Stimulated activated CD8-positive, alpha-beta memory T cell treated with anti-CD3 and anti-CD28 coated beads, Interleukin-2, amount 100 ng/mL, for 1 hour (primary cell): ENCODE measurements at places on chromosomes 3 and 15.

- no peak for DNase-seq
Measured at GRCh38 chr3:53259427-53260259, 3.8 kb upstream of the TKT start.

DNA sequence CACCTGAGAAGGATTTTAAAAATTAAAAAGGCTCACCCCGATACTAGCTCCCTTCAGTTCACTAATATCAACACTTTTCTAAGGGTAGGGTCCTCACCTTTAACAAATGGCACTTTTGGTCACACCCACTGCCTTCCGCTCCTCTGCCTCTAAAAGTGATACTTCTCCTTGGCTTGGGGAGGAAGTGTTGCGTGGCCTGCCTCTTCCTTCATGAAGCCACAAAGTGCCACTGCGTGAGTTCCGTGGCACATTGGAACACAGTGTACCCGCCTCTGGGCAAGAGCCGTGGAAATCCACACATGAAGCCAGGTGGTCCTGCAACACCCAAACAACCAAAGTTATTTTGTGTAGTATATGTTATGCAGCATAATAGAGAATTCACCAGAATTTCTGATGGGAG, 3.9 kb downstream of the B4GALT4 start:
- peak; percentile 20 for DNase-seq

GRCh38 chr3:49166752-49167556, 823 bp upstream of the CCDC71 start:
- no peak for DNase-seq

DNA sequence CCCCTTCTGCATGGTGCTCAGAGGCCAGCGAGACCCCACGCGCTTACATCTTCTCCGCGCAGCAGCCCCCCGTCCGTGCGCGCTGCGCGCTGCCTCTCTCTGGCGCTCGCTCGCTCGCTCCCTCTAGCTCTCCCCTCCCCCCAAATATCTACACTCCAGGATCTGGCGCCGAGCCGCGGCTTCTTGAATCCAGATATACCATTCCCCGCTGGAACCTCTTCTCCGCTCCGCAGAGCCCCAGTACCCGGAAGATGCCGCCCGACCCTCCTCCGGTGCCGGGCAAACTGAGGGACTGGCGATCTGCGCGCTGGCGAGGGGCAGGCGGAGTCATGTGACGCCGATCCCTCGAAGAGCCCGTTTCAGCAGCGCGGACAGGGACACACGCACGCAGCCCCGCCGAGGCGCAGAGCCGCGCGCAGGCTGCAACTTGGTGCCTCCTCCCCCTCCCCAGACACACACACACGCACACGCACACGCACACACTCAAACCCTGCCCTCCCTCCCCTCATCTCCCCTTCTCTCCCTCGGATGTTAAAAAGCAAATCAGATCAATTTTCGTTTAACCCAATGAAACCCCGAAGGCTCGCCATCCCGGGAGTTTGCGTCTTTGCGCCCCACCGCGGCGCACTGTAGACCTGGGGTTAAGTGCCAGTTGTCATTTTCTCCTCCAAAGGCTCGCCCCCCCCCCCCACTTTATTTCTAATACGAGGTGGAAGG, at the start of gene RASGRF1:
Gene RASGRF1 (minus strand): TSS at position 294 of the 717 bp plus-strand sequence. CDS start 282 bp downstream, at position 12.
- no peak for DNase-seq

- DNase-seq = no peak
Measured at GRCh38 chr3:132283440-132283839, 33.8 kb upstream of the ACP3 start.

DNA sequence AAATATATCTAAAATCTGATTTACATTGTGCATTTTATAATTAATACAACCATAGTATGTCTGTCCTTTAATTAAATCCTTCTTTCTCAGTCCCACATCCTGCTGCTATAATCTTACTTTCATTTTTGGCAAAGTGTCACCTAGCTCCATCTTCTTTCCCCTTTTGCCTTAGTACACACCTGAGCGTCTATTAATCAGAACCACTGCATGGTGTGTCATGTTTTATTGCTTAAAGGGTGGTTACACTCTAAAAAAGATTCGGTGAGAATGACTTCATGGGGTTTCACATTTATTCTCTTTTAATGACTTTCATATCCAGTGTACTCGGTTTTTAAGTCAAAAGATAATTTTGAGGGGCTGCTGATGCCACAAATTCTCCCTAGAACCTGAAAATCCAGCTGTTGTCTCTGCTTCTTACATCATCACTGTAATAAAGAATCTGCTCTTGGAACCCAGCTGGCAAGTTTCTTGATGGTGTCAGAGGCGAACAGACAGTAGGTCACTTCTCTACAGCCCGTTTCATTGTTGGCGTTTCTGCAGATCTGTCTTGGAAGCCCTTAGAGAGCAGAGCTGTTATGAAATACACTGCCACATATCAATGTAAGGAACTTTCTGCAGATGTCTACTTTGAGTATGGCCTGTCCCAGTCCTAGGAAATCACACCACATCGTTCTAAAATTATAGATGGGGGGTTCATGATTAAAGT, 99.7 kb downstream of the TIGIT start:
- DNase-seq = no peak

GRCh38 chr15:75751891-75752290, 39.2 kb upstream of the CSPG4 start:
- DNase-seq = no peak

GRCh38 chr3:159131376-159131775, 329.5 kb downstream of the MFSD1 start:
- DNase-seq = no peak

DNA sequence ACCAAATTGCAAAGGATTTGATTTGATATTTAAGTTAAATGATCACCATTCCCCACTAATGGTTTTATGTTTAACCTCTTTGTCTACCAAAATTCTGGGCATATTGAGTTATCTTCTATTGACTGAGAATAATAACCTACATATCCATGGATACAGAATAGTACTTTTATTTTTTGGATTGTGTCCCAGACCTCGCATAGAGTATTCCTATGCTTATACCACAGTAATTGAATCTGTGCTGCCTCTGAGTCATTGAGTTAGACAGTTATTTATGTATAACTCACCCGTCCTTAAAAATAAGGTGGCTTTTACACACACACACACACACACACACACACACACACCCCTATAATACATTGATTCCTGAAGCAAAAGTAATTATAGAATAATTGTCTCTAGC, 690.1 kb upstream of the BCHE start:
- no peak for DNase-seq

DNA sequence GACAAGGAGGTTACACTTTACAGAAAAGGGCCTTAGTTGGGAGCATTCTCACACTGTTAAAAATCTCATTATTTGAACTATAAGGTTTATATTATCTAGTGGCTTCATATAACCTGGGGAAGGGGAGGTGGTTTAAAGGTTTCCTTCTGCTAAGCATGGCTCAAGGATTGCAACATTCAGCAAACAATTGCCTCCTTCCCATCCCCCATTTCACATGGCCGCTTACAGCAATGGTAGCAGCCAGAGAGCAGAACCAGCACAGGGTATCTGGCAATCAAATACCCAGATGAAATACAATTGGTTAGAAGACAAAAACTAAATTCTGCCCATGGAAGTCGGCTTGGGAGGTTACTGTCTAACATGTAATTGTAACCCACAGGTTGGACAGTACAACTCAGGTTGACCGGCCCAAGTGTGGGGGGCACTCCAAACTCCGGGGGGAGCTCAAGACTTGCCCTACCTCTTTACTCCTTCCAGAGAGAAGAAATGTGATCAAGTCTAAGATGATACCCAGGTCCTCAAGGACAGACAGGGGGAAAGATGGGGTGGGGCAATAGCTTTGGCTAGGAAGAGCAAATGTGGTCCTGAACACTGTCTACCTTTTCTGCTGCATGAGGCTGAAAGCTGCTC, 15.5 kb downstream of the ETV5 start:
- no peak for DNase-seq

DNA sequence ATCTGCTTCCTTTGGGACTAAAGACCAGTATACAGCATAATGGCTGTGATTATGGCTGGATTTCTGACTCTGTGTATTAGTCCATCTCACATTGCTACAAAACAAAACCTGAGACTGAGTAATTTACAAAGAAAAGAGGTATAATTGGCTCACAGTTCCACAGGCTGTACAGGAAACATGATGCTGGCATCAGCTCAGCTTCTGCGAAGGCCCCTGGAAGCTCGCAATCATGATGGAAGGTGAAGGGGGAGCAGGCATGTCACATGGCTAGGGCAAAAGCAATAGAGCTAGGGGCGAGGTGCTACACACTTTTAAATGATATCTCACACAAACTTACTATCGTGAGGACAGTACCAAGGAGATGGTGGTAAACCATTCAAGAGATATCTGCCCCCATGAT, 68.0 kb upstream of the GADL1 start:
- no peak for DNase-seq

- no peak for DNase-seq
Measured at GRCh38 chr3:73258057-73258456, 196.6 kb downstream of the EBLN2 start.

- no peak for DNase-seq
Measured at GRCh38 chr3:124741027-124741426, 10.8 kb downstream of the UMPS start.

DNA sequence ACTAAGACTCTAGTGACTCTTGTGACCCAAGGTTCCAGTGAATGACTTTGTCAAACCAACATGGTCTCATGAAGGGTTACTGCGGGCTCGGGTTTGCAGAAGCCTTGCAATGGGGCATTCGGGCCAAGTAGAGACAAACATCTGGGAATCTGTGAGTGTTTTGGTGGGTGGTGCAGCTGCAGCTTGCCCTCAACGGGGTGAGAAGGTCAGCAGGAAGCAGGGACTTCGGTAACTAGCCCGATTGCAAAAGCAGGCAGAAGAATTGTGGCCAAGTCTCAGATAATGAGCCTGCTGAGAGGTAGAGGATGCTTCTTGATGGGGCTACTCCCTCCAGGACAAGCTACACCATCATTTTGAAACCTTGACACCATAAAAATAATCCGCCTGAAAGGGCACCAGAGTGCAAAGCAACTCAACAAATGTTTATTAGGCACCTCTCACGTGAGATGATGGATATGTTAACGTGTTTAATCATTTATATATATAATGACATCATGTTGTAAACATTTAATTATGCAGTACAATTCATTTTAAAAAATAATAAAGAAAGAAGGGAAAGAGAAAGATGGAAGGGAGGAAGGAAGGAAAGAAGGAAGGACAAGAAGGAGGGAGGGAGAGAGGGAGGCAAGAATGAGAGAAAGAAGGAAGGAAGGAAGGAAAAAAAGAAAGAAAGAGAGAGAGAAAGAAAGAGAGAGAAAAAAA, 263.9 kb upstream of the IGF1R start:
- no peak for DNase-seq

DNA sequence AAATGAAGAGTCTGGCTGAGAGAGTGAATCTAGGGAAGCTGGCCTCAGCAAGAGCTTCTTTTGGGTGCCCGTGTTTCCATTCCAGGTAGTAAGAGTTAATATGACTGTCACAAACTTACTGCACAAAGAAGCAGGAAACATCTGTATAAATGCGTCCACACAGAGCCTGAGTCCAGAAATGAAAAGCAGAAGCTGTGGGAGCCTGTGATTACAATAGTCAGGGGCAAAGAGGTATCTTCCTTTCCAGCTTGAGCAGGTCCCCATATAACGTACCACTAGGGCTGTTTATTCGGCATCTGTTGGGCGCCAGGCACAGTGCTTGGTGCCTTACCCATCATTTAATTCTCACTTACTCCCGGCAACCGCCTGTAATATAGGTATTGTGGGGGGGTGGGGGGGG, 40.5 kb upstream of the B3GNT5 start:
- DNase-seq = no peak

GRCh38 chr15:39685999-39686613, 96.5 kb downstream of the FSIP1 start:
- no peak for DNase-seq

- DNase-seq = no peak
Measured at GRCh38 chr3:107272471-107272870, 104.8 kb upstream of the CCDC54 start.

DNA sequence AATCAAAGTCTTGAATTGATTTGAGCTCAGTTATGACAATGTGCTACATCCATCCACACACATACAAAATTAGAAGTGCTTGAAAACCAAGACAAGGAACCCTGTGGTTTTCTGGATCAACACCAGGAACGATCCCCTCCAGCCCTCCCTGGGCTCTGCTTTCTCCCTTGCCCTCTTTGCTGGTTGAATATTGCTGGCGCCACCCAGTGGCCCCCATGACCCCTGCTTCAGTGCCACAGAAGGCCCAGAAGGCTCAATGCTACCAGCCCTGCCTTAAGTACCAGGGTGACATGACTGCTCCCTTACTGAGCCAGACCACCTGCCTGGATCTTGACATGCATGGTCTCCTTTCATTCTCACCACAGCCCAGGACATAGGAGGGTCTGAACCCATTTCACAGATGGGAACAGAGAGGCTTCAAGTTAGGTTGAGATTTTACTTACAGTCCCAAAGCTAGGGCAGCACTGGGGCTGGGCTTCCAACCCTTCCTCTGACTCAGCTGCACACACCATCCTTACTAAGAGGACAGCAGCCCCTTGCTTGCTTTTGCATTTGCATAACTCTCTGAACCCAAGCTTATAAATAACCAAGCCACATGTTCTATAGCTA, 15.0 kb downstream of the IL12A start:
- no peak for DNase-seq

DNA sequence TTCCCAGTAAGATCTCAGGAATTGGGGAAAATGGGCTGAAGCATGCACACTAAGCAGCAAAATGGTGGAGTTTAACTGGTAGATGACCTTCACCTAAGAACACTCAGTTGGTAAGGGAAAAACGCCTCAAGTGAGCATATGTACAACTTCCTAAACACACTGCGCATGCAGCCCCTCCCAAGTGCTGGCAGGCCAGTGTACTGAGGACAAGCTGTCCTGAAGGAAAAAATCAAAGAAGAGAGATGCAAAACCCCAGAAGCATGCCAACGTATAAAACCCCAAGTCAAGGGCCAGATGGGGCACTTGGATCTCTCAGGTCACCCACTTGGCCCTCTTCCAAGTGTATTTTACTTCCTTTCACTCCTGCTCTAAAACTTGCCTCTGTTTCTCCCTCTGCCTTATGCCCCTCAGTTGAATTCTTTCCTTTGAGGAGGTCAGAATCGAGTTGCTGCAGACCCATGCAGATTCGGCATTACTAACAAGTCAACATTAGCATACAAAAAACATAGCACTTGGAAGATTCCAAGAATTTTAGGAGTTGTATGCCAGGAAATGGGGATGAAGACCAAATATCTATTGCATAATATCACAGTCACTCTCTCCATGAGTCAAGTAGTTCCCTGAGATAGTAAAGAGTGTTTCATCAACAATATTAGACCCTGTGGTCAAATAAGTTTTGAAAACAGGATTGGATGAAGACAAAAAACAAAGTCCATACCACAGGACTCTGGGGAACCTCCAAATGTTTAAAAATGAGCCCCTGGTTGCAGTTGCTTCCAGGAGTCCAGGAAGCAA, 10.8 kb upstream of the FYCO1 start:
- DNase-seq = no peak

GRCh38 chr3:42264399-42265058, 1.5 kb downstream of the CCK start:
- no peak for DNase-seq

- DNase-seq = no peak
Measured at GRCh38 chr3:16419640-16420241, 93.8 kb downstream of the RFTN1 start.

- DNase-seq = no peak
Measured at GRCh38 chr3:52143616-52144015, 10.6 kb downstream of the POC1A start.
